Cardiac ventricle fibroblast (primary cell): ENCODE measurements at places on chromosomes 6 and 20. TPM values are rescaled to one million over a fixed set of nuclear protein-coding genes. Genes with fewer than 3 reads are reported as not detected.

PNISR gene
- total RNA-seq = 26.9 and 38.1 TPM in 2 replicates

CGA gene
- not detected in 2 replicates for total RNA-seq

KIAA0408 gene
- 4.6 and 4.9 TPM in 2 replicates for total RNA-seq

PRIM2 gene
- total RNA-seq = 4.3 and 5.7 TPM in 2 replicates

RPRD1B gene
- 15.1 and 19.8 TPM in 2 replicates for total RNA-seq

SMLR1 gene
- total RNA-seq = not detected in 2 replicates

PCSK2 gene
- total RNA-seq = not detected in 2 replicates

ENPP3 gene
- not detected in 2 replicates for total RNA-seq

TDRD6 gene
- total RNA-seq = under 0.01 TPM in 1 of 2 replicates, not detected in the other

BPIFA1 gene
- total RNA-seq = not detected in 2 replicates

KCNG1 gene
- 2.8 and 5.1 TPM in 2 replicates for total RNA-seq

ECT2L gene
- 0.06 and 0.20 TPM in 2 replicates for total RNA-seq

AKAP12 gene
- total RNA-seq = 30.6 and 30.9 TPM in 2 replicates

GPX5 gene
- not detected in 2 replicates for total RNA-seq

SEMG1 gene
- not detected in 2 replicates for total RNA-seq

WFDC12 gene
- total RNA-seq = not detected in 2 replicates

TPBG gene
- total RNA-seq = 41.9 and 52.1 TPM in 2 replicates

ALDH8A1 gene
- total RNA-seq = 0.59 TPM in 1 of 2 replicates, not detected in the other

TRIM10 gene
- total RNA-seq = not detected in 2 replicates

DUSP15 gene
- 0.34 TPM in 1 of 2 replicates, not detected in the other for total RNA-seq

PCMT1 gene
- 91.9 and 98.0 TPM in 2 replicates for total RNA-seq

SLC44A4 gene
- total RNA-seq = not detected in 2 replicates

RCAN2 gene
- 0.10 and 0.37 TPM in 2 replicates for total RNA-seq

STX11 gene
- not detected in 2 replicates for total RNA-seq

TTK gene
- 0.54 and 1.2 TPM in 2 replicates for total RNA-seq

OR12D3 gene
- total RNA-seq = not detected in 2 replicates

TULP4 gene
- 40.4 and 54.5 TPM in 2 replicates for total RNA-seq

THBS2 gene
- 636 and 710 TPM in 2 replicates for total RNA-seq

FABP7 gene
- not detected in 2 replicates for total RNA-seq
